NCI-H774 (cell line): ENCODE measurements at places on chromosomes 6 and 20.

DNA sequence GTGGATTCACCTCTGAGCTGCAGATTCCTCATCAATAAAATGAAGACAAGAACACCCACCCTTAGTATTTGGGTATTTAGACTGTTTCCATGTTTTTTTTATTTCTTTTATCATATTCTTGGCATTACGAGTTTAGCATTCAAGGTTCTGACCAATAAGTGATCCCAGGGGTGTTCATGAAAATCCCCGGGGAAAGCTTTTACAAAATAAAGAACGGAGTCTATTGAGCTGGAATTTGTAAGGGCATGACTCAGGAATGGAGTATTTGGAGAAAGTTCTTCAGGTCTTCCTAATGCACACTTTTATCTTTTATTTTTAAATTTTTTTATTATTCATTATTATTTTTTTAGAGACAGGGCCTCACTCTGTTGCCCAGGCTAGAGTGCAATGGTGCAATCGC is 19.4 kb upstream of the TOX2 start:
- DNase-seq, result no peak

DNA sequence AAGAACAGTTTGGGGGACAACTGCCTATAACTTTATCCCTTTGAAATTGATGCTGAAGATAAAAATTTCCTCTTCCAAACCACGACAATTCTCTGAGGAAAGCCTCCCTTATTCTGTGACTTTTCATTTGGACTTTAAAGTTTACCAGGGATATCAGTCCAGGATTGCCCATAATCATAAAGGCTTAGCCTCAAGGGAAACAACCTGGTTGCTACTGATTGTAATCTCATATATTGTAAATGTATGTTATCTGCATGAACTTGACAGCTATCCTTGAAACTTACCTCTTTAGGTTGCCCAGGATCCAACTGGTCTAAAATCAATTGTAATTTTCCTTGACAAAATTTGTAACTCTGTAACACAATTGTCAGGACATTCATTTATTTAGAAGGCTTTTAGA is 23.8 kb downstream of the TBC1D32 start:
- no peak for DNase-seq

DNA sequence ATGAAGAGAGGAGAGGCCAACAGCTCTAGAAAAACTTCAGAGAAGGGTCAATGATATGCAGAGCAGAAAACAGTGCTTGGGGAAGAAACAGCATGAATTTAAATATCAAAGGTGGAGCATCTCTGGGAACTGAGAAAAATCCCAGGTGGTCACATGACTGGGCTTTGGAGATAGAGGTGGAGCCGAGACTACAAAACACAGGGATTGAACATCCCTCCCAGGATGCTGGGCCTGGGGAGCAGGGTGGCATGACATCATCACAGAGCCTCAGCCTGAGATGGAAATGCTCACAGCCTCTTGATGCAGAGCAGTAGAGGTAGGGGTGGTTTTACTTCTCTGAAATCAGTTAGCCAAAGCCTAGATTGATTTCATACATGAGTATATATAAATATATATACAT is 529.5 kb downstream of the PRKN start:
- no peak for DNase-seq

- DNase-seq, result no peak
These were observed 183.5 kb downstream of the DST start for GRCh38 chr6:56459030-56459805.

DNA sequence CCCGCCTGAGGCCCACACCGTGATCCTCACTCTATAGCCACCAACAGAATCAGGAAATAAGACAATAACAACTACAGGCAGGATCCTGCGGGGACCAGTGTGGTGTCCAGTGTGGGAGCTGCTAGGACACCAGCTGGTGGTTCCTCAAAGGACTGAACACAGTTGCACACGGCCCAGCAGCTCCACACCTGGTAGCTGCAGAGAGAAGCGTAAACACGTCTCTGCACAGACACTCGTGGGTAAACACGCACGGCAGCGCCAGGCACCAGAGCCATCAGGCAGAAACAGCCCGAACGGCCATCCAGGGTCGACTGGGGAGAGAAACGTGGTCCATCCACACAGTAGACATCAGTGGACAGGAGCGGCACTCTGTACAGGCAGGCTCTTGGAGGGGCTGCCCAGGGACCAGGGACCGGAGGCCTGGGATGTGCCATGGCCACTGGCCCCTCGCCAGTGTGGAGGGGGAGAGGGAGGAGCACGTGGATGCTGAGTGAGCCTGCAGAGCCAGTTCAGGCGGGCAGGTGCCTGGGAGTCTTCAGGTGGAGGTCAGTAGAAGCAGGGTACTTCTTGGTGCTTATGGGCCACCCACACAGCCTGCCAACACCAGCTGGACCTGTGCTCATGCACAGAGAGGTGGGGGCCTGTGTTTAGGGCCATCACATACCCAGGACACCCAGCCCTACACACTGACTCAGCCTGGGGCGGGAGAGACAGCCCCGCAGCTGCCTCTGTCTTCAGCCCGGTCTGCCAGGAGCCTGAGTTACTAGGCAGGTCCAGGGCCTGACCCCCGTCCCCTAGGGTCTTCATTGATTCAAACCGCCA is 7.4 kb upstream of the LAMA5 start:
- no peak for DNase-seq
